Choroid plexus epithelial cell (primary cell): ENCODE measurements at places on chromosomes 12 and 14.

- peak; percentile 93 for DNase-seq
These were observed 4.5 kb downstream of the DHRS2 start for GRCh38 chr14:23640524-23641141.

- peak; percentile 97 for DNase-seq
These were observed 10.4 kb downstream of the GTSF1 start for GRCh38 chr12:54463034-54463433.

DNA sequence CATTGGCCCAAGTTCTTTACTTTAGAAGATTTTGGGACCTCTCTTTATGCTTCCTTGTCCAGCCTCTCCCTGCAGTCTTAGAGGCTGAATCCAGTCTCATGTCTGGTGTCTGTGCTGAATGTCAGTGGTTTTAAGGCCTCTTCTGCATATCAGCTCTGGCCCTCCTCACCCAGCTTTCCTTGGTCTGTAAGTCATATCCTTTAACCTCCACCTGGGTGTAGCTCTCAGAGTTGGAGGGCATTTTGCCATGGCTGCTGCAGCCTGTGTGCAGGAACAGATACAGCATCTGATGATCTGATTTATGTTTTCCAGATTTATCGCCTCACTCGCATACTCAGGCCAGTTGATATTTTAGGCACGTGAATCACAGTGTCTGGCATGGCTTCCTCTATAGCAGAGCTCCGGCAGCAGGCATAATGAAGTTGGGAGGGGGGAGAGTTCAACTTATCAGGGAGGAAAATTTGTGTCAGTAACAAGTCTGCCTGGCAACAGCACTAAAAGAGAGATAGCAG, 335.0 kb downstream of the PCNX1 start:
- DNase-seq, result no peak

DNA sequence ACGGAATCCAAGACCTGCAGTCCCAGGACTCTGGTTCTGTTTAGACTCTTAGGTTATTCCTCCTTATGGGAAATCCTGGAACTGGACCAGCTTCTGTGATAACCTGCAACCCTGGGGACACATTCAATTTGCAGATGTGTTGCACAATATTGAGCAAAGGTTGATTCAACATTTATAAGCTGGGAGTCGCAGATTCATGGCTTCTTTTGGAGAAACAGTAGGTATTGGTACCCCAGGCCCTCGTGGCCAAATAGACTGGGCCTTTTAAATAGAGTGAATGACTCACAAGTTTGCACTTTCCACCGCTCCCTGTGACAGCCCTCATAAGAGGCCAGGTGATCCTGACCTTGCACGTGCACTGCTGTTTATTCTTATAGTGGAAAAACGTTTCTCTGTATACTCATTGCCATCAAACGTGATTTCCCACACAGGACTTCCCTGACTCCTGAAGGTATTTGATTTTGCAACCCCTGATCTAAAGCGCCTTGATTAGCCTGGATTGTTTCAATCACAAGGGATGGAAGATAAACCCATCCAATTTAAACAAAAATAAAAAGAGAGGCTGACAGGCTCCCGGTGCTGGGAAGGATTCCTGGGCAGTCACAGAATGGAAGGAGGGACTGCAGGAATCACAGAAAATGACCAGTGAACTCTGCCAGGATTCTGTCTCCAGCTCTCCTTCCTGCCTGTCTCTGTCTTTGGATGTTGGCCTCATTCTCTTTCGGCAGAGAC, 98.0 kb downstream of the VCPKMT start:
- peak; percentile 74 for DNase-seq

DNA sequence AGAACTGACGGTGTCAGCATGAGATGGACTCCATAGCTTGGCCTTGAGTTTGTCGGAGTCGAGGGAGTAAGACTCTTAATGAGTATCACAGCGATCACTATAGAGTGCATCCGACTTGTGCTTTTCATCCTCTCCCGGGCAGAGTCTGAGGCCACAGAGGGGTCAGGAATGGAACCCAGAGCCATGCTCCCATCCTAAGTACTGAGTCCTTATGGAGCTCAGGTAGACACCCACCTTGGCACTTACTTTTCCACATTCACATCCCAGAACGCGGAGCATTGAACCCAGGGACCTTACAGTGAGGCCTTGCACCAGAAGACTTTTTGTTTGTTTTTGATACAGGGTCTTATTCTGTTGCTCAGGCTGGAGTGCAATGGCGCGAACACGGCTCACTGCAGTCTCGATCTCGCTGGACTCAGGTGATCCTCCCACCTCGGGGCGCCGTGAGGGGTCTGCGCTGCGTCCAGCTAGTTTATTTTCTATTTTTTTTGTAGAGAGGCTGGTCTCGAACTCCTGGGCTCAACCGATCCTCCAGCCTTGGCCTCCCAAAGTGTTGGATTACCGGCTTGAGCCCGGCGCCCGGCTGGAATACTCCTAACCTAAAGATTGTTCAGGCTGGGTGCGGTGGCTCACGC, 719 bp upstream of the SRSF9 start:
- DNase-seq, result peak; percentile 44

GRCh38 chr12:132764231-132764630, 2.6 kb upstream of the ANKLE2 start:
- no peak for DNase-seq

- no peak for DNase-seq
These were observed 92.4 kb downstream of the TPH2 start for GRCh38 chr12:72031066-72031465.

DNA sequence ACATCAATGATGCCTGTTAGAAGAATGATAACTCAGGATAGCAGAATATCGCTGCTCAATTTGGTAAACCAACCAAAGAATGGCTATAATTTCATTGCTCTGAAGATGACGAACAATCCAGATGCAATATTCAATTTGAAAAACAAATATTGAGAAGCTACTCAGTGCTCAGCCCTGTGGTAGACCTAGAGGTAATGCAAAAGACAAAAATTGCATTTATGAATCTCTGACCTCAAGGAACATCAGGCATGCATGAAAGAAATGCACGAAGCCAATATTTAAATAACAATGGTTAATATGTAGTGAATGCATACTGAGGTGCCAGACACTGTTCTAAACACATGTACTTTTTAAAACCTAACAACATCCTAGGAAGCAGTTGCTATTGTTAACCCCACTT, 298.6 kb upstream of the TMTC1 start:
- no peak for DNase-seq

GRCh38 chr12:15014708-15015107, 41.9 kb downstream of the PDE6H start:
- no peak for DNase-seq

- DNase-seq, result peak; percentile 72
These were observed 10.9 kb downstream of the LRTM2 start for GRCh38 chr12:1830981-1831963.

DNA sequence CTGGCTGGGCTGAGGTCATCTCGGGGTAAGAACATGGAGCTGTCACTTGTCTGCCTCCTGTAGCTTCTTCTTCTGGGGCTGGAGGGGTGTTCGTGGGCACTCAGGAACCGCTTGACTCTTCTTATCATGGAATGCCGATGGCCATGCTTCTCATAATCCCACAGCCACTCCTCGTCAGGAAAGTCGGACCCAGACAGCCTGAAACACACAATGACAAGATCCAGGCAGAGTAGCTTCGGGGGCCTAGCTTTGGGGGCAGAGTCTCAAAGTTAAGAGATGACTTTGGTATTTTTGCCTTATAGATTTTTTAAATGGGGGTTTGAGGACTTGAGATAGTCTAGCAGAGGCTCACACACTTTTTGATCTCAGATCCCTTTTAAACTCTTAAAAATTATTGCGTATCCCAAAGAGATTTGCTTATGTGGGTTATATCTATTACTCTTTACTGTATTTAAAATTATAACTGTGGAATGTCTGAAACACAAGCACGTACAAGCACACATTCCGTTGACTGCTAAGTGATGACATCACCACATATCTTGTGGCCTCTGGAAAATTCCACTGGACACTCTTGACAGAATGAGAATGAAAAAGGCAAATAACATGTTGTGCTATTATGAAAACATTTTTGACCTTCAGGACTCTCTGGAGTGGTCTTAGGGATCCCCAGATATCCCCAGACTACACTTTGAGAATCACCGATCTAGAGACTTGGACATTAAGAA, 43.3 kb downstream of the BEST3 start:
- DNase-seq, result peak; percentile 95

- DNase-seq, result no peak
These were observed 11.1 kb downstream of the NAA30 start for GRCh38 chr14:57401501-57401900.

DNA sequence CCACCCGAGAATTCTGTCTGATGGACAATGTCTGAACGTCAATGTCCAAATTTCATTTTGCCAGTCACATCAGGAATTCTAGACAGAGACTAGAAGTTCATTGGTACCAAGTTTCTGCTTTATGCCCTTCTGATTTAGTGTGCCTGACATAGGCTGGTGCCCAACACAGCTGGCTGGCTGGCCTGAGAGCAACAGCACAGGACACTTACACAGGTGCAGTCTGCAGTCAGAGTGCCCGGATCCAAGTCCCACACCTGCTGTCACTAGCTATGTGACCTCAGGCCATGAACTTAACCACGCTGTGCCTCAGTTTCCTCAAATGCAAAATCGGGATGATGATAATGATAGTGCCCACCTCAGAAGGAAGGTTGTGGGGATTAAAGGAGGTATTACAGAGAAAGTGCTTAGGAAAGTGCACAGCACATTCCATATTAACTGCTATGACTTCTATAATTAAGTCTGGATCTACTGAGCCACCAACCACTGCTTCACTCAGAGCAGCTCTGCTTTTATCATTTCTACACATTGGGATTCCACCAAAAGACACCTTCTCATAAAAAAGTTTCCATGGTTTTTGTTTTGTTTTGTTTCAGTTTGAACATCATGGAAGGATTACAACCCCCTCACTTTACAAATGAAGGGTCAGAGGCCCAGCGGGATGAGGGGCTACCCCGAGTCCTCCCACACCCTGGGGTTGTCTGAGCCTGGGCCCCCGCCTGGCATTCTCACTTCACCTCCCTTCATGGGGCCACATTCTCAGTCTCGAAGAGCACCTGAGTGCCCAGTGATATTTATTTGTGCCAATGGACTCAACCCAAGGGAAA, 168.8 kb upstream of the BCL2L14 start:
- no peak for DNase-seq

DNA sequence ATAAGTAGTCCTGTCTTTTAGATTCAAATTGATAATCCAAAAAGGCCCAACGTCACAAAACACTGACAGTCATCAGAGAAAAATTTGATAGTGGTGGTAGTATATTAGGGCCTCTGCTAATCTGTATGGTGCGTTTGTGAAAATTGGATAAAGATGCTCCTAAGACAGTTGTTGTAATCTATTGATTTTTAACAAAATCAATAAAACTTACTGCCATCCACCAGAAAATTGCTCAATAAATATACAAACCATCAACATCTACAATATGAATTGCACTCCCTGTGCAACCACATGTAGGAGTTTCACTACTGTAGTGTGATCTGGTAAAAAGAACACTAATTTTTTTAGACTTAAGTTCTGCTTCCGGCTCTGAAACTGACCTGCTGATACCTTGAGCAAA, 336.8 kb downstream of the FUT8 start:
- DNase-seq, result no peak

DNA sequence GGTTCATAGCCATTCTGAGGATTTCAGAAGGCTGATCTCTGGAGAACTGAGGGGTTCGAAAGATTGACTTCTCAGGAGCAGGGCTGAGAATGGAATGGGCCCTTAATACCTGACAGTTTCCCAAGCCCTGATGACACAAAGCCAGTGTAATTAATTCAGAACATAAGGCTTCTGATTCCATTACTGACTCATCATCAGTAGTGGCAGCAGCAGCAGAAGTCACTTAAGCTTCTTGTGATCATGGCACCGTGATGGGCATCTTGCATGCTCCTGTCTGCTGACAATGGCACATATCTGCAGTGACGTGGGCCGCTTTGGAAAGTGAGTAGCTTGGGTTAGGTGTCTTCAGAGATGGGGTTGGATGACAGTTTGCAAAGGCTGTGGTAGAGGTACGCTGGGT, 38.2 kb upstream of the GSG1 start:
- DNase-seq, result no peak

GRCh38 chr14:101833045-101833444, 71.5 kb downstream of the PPP2R5C start:
- no peak for DNase-seq

DNA sequence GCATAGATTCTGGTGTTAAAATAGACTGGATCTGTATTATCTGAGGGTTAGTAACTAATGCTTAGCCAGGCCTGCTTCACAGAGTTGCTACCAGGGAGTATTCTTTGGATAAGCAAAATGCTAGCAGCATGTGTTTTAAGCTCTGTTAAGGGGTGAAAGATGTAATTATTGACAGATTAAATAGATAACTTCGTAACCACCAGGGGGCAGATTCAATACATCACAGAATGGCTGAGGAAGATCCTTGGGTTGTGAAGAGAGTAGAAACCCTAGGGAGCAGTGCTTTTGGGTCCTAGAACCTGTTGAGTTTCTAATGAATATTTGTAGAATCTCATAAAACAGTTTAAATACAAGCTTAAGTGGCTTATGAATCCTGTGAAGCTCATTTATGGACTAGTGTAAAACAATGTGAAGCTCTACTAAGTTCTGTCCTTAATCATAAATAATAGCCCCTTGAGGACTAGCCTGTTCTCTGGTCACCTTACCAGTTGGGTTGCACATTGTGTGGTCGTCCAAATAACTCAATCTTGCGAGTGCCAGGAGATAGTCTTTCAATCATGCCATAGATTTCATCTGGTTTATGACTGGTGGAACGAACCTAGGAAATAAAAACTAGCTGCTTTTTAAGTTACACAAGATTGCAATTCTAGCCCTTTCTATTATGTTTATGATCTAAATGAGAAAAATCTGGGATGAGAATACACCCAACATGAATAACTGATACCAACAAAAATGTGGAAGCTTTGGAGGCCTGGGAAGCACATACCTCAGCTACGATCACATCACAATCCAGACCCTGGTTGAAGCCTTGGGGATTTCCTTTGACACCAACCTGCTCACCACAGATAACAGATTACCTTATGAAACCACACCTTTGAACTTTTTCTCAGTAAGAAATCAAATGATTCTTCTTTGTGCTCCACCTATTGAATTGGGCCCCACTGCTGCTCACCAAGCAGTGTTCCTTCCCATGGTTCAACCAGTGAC, 12.3 kb downstream of the METTL3 start:
- DNase-seq, result peak; percentile 82

DNA sequence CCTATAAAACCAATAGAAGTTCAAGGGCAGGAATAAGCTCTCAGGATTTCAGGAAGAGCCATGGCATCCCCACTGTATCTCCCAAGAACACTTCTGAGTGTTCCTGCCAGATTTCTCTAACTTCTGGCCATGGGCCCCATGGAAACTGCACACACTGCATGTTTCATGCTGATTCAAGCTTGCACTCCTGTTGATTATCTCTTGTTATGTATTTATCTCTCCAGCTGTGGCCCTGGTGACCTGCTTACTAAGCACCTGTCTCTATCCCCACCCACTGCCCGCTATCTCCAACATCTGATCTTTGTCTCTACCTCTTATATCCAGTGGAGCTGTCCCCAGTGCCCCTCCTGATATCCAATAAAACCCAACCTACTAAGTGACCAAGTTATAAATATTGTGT, 285.3 kb downstream of the PDZRN4 start:
- no peak for DNase-seq

GRCh38 chr14:88952901-88953300, 128.4 kb downstream of the TTC8 start:
- no peak for DNase-seq
